WTC11 (cell line): ENCODE measurements at places on chromosomes 4 and X.

GRCh38 chr4:152991398-152991797 is 55.3 kb downstream of the FHDC1 start:
- no peaks in the 10 kb centered on the region for H3K36me3 ChIP-seq
- H3K27me3 ChIP-seq, result no peaks in the 10 kb centered on the region
- no peak overlapping the region for H3K4me3 ChIP-seq
- no peak for DNase-seq
- no peak overlapping the region for H3K27ac ChIP-seq

- no peaks in the 10 kb centered on the region for H3K36me3 ChIP-seq
- H3K27ac ChIP-seq, result no peak overlapping the region
- no peak overlapping the region for H3K4me3 ChIP-seq
- peaks cover 2% of the 10 kb centered on the region; the same call in 1 of the 2 replicates for H3K4me1 ChIP-seq
- DNase-seq, result no peak
Measured at GRCh38 chr4:66736606-66737005, 808.7 kb downstream of the CENPC start.

GRCh38 chr4:114998316-114998715 is 115.1 kb downstream of the NDST4 start:
- H3K4me1 ChIP-seq, result no peaks in the 10 kb centered on the region
- DNase-seq, result no peak
- no peak overlapping the region for H3K27ac ChIP-seq
- H3K27me3 ChIP-seq, result no peaks in the 10 kb centered on the region
- no peak overlapping the region for H3K4me3 ChIP-seq
- no peaks in the 10 kb centered on the region for H3K36me3 ChIP-seq

- no peak overlapping the region for H3K27ac ChIP-seq
- no peaks in the 10 kb centered on the region for H3K27me3 ChIP-seq
- no peaks in the 10 kb centered on the region for H3K36me3 ChIP-seq
Measured at GRCh38 chr4:101515099-101515498, 167.8 kb upstream of the PPP3CA start.

DNA sequence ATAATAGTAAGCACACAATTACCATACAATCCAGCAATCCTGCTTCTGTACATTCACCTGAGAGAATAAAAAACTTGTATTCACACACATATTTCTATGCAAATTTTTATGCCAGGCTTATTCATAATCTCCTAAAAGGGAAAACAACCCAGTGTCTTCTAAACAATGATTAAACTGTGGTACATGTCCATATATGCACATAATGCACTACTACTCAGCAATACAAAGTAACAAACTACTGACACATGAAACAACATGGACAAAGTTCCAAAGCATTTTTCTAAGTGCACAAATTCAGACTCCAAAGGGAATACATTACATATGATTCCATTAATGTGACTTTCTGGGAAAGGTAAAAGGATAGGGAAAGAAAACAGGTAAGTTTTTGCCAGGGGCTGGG is 18.0 kb upstream of the FMR1 start:
- H3K4me1 ChIP-seq, result no peaks in the 10 kb centered on the region
- no peak overlapping the region for H3K4me3 ChIP-seq
- H3K27ac ChIP-seq, result no peak overlapping the region
- H3K36me3 ChIP-seq, result peaks cover 11% of the 10 kb centered on the region
- no peak for DNase-seq
- no peaks in the 10 kb centered on the region for H3K27me3 ChIP-seq

- H3K27ac ChIP-seq, result no peak overlapping the region
- no peak overlapping the region for H3K4me3 ChIP-seq
- H3K36me3 ChIP-seq, result peaks cover 15% of the 10 kb centered on the region
- DNase-seq, result no peak
Measured at GRCh38 chrX:128020701-128021100, 31.5 kb downstream of the ACTRT1 start.

DNA sequence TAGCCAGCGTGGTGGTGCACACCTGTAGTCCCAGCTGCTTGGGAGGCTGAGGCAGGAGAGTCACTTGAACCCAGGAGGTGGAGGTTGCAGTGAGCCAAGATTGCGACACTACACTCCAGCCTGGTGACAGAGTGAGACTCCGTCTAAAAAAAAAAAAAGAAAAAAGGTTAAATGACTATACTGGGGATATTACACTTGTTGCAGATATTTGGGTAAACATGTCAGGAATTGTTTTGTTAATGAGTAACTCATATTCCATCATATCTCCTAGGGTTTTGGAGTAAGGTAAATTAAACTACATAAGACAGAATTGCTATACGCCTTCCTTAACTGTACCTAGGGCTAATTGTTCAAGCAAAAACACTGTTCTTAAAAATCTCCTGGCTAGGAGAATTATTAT is 291.4 kb upstream of the IGFBP7 start:
- H3K4me1 ChIP-seq, result peaks cover 16% of the 10 kb centered on the region
- no peak for DNase-seq
- no peaks in the 10 kb centered on the region for H3K36me3 ChIP-seq
- H3K4me3 ChIP-seq, result no peak overlapping the region
- no peak overlapping the region for H3K27ac ChIP-seq

DNA sequence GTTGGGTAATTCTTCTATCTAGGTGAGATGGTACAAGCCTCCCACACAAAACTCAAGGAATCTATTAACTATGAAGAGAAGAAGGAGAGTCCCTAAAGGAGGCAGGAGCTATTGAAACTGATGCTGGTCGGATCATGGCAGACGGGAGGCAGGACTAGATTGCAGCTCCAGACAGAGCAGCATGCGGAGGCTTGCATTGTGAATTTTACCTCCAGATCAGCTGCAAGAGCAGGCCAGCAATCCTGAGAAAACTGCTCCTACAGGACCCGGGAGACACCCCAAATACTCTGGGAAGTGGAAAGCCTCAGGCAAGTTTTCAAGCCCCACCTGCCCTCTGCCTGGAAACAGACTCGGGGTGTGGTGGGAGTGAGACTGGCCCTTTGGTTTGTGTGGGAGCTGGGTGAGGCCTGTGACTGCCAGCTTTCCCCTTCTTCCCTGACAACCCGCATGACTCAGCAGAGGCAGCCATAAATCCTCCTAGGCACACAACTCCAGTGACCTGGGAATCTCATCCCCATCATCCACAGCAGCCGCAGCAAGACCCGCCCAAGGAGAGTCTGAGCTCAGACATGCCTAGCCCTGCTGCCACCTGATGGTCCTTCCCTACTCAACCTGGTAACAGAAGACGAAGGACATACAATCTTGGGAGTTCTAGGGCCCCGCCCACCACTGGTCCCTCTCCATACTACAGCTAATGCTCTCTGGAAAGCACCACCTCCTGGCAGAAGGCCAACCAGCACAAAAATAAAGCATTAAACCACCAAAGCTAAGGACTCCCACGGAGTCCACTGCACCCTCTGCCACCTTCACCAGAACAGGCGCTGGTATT is 30.9 kb downstream of the GATB start:
- peaks cover 6% of the 10 kb centered on the region for H3K4me1 ChIP-seq
- H3K36me3 ChIP-seq, result peaks cover 18% of the 10 kb centered on the region
- peak overlapping the region; percentile 34; the same call in 1 of the 2 replicates for H3K27ac ChIP-seq
- no peak overlapping the region for H3K4me3 ChIP-seq
- no peaks in the 10 kb centered on the region for H3K27me3 ChIP-seq
